Fibroblast of upper back skin (primary cell): ENCODE measurements at places on chromosomes 5 and 9.

DNA sequence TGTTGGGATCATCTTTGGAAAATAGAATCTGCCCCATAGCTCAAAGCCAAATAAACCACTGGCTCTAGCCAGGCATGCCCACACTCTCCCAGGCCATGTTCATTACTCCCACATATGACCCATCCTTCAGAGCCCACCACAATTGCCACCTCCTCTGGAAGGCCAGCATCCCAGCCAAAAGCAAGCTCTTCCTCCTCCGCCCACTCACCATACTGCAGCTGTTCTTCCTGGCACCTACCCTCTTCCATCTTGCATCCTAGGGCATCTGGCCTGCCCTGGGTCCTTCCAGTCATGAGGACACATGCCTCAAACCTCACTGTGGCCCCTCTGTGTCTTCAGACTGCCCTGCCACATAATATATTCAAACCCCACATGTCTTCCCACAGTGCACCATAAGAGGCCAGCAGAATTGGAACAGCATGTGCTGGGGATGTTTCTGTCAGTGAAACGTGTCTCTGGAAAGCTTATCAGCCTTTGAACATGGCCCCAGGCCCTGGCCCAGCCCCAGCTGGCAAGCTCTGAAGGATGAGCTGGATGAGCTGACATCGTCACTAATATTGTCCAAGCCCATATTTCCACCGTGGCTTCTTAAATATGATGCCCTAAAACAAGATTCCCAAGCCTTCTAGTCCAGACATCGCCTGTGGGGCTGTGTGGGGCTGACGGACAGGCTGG, 230.8 kb downstream of the AGTPBP1 start:
- no peak for DNase-seq

DNA sequence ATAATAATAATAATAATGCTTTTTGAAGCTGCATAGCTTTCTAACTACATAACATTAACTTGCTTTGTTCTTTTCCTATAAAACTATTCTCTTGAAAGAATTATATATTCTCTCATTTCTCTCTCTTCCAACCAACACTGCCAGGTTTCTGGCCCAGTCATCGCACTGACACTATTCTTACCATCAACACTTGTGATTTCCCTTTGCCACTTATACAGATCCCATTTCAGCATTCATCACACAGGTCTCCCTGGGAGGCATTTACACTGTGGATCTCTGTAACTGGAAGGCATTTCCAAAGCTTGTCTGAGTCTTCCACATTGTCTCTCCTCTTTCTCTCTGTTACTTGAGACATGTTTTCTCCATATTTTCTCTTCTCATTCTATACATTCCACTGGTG, 777.8 kb upstream of the ACO1 start:
- peak; percentile 4 for DNase-seq

- no peak for DNase-seq
These were observed 18.2 kb upstream of the IL7R start for GRCh38 chr5:35838370-35839042.

- no peak for DNase-seq
These were observed 111.7 kb downstream of the KCNN2 start for GRCh38 chr5:114473541-114473940.

DNA sequence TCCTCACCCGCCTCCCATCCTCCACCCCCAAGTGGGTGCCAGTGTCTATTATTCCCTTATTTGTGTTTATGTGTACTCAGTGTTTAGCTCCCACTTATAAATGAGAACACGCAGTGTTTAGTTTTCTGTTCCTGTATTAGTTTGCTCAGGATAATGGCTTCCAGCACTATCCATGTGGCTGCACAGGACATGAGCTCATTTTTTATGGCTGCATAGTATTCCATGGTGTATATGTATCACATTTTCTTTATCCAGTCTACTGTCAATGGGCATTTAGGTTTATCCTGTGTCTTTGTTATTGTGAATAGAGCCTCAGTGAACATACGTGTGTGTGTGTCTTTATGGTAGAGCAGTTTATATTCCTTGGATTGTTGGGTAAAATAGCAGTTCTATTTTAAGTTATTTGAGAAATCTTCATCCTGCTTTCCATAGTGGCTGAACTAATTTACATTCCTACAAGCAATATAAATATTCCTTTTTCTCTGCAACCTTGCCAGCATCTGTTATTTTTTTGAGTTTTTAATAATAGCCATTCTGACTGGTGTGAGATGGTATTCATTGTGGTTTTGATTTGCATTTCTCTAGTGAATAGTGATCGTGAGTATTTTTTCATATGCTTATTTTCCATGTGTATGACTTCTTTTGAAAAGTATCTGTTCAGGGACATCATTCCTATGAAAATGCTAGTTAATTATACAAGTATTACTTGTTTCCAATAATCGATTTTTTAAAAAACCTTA, 164.0 kb upstream of the CCDC152 start:
- peak; percentile 3 for DNase-seq

GRCh38 chr9:21709464-21710058, 92.9 kb upstream of the MTAP start:
- DNase-seq, result peak; percentile 60

GRCh38 chr9:4794691-4795090, 1.9 kb downstream of the RCL1 start:
- DNase-seq, result no peak

- no peak for DNase-seq
These were observed 1247.5 kb upstream of the C9orf72 start for GRCh38 chr9:28820741-28821140.

GRCh38 chr9:11192993-11193392, 580.2 kb upstream of the PTPRD start:
- no peak for DNase-seq

GRCh38 chr9:96621618-96622017, 2.0 kb upstream of the CDC14B start:
- DNase-seq, result no peak

- DNase-seq, result no peak
These were observed 3.7 kb downstream of the ROPN1L start for GRCh38 chr5:10445352-10445751.

- DNase-seq, result no peak
These were observed 20.4 kb upstream of the MED10 start for GRCh38 chr5:6398570-6399230.

- DNase-seq, result peak; percentile 17
These were observed 432.6 kb upstream of the SLC30A5 start for GRCh38 chr5:68661237-68661636.

- peak; percentile 63 for DNase-seq
These were observed 53.3 kb upstream of the FAM169A start for GRCh38 chr5:74919487-74919886.

- no peak for DNase-seq
These were observed 7.7 kb downstream of the RAPGEF6 start for GRCh38 chr5:131627207-131627865.

- DNase-seq, result no peak
These were observed 424.9 kb upstream of the IRX4 start for GRCh38 chr5:2307631-2308030.

DNA sequence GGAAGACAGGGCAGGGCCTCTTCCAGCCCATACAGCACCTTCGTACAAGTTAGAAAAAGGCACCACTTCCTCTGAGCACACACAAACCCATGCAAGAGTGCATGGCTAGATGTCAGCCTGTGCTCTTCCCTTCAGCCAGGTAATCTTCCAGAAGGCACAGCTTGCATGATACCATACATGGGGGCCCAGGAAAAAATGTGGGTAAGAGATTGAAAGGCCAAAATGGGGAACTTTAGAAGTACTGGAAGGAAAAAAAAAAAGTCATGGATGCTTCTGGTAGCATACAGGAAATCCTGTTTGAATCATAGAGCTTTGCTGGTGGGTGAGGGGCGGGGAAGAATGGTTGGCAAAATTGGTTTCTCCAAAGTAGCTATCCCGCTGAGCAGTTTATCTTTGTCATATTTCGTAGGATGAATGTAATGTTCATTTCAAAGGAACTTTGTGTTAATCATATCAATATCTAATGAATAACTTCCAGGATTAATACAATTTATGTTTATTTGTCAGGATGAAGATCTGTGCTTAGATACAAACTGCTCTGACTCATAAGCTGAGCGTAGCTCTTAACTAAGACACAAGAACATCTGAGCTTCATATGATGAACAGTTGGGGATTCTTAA, 78.2 kb upstream of the MAP3K1 start:
- peak; percentile 23 for DNase-seq

GRCh38 chr5:139611703-139612584, 36.2 kb upstream of the CXXC5 start:
- DNase-seq, result peak; percentile 27
